ENCODE measurements at places on chromosomes 7 and 10. TPM values are rescaled to one million over a fixed set of nuclear protein-coding genes. Genes with fewer than 3 reads are reported as not detected.
A peak's percentile ranks its signal among the peaks of the same experiment; 100 is the strongest.

DNA sequence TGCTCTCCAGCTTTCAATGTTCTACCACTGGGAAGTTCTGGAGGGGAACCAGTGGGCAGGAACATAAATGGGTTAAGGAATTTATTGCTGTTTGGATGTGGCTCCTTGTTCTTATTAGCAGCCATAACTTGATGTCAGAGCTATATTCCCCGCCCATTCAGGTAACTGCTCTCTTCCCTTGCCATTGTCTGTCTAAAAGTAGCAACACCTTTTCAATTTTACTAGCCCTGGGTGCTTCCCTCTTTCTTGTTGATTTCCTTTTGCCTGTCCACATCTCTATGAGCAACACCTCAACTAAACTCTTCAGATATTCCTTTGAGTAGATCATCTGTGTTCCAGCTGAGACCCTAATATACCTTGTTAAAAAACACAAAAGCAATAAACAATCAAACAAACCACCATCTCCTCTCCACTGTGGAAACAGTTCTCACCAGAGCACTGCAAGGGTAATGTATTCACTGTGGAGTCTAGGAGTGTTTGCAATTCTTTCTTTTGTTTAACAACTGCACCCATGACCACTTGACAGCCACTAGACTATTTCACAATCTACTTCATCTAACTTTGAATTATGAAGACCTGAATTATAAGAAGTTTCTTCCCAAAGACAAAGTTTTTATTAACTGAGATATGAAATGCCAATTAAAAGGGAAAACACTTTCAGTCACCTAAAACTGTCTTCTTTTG, 436.7 kb downstream of the IPMK start:
- DNase-seq: no peak

GRCh38 chr10:80945264-80945880, 407.7 kb downstream of the SH2D4B start:
- peak; percentile 13 for DNase-seq

The FAM237B gene
- not detected for total RNA-seq

DNA sequence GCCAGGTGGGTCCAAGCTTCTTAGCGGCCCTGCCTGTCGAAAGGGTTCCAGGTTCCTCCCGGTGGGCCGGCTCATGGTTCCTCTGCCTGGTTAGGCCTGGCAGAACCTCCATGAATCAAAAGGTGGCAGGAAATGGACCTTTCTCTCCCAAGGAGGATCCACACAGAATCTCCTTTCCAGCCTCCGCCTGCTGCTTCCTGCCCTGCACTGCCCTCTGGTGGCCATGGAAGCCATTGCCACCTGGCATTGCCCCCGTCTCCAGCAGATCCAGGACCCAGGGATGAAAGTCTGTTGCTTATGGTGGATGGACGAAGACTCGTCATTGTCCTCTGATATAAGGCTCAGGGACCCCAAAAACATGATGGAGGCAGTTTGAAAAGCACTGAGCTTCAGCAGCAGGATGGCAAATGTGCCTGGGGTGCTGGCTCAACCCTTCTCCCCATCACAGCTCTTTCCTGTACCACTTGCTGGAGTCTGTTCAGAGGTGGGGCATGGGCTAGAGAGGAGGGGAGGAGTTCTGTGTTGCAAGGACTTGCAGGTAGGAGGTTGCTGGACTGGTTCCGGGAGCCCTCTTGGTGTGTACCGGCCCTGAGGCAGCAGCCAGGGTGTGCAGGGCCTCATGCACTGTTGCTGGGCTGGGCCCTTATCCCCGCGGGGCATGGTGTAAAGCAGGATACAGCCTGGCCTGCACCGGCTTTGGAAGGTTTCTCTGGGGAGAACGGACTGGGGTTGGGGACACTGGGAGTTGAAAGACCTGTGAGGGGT, 11.3 kb upstream of the INMT start:
- peak; percentile 80 for DNase-seq

GRCh38 chr10:92756201-92757065, 66.7 kb downstream of the HHEX start:
- DNase-seq: no peak

The CRPPA gene
- total RNA-seq: 3.7 TPM

The FBXL13 gene
- total RNA-seq: 3.0 TPM

The FGL2 gene
- total RNA-seq: 27.6 TPM

DNA sequence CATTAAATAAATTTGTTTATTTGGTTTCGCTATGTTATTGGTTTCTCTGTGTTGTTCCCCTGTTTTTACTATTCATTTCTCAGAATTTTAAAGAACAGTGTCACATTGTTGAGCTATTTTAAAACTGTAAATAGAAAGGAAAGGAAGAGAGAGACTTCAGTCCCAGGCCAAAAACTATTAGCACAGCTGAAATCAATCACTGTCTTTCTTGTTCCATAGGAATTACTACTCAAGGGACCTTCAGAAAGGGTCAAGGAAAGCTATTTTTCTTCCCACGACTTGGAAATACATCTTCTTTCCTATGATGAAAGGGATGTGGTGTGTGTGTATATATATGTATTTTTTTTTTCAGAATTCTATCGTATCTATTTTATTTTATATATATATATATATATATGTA, 29.0 kb upstream of the GNAT3 start:
- no peak for DNase-seq

The NAPEPLD gene
- total RNA-seq: 24.4 TPM

DNA sequence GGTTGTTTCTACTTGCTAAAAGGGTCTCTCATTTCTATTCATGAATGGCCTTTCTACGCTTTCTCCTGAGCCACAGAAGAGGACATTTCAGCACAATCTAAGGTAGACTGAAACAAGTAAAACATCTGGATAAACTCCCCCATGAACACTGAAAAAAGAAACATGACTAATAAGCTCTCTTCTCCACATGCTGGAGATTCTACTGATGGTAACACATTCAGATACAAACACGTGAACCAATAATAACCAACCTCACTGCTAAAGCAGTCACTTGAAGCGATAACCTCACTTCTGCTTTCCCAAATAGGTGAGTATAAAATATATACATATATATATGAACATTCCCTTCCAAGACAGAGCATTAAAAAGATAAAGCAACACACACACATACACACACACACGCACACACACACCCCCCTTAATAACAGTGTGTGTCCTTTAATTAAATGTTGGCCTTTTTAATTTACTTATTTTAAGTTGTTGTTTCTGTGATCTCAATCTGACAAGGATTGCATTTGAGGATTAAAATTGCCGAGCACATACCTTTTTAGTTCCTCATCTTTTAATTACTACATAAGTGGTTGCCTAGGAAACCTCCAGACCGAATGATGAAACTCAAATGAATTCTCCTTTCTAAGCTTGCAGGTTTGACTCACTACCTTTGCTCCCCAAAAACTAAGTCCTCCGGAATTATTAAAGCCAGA, 292.4 kb upstream of the KLF14 start:
- no peak for DNase-seq

Data from adrenal gland (tissue), 19 donors.